ENCODE measurements at places on chromosomes 7 and 10.

DNA sequence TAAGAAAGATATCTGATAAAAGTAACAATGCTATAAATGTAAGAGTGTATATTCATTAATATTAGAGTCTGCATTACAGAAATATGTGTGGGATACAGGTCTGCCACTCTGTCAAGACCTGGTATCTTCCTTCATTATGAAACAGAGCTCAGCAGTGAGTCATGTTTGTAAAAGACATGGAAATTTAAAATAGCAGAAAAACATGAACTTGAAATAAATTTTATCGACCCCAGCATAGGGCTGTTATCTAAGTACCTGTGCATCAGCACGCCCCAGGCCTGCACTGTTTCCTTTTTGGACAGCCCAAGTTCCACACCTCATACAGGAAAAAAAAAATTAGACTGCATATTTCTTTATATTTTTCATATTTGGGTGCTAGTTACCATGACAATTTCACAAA lies 58.0 kb upstream of the ZPBP start:
- DNase-seq, result no peak

- no peak for DNase-seq
Observed at GRCh38 chr10:75165684-75166622, 44.6 kb upstream of the VDAC2 start.

- no peak for DNase-seq
Observed at GRCh38 chr7:74708569-74709275, 51.2 kb downstream of the GTF2I start.

GRCh38 chr7:157019718-157020451 lies 9.4 kb upstream of the MNX1 start:
- DNase-seq, result no peak

- no peak for DNase-seq
Observed at GRCh38 chr10:25176421-25176968, 1.7 kb downstream of the GPR158 start.

DNA sequence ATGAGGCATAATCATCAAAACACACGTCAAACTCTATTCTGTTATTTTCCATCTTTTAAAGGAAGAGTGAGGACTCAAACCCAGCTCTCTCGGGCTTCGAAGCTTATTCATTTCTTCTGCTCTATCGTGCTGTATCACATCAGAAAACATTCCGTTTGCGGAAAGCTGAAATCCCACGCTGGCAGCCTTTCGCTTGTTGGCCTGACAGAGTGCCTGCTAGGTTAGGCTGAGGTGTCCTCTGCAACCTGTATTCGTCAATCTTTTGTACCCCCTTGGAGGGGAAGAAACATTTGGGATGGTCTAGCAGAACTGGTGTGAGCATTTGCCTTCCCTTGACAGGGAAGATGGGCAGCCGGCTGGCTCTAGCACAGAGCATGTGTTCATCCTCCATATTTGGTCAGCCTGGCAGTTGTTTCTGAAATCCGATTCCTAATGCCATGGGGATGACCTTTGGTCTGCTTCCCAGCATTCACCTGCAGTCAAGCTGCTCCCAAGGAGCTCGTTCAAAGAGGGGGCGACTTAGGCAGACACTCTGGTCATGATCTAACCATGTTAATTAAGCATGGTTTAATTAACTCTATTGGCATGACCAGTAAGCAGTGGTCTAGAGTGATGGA lies 55.2 kb downstream of the TACC2 start:
- no peak for DNase-seq

GRCh38 chr7:121049897-121050296 lies 61.4 kb downstream of the CPED1 start:
- DNase-seq, result no peak

GRCh38 chr10:26269754-26270153 lies 53.2 kb downstream of the GAD2 start:
- DNase-seq, result no peak

GRCh38 chr10:6565588-6565987 lies 14.5 kb downstream of the PRKCQ start:
- no peak for DNase-seq

DNA sequence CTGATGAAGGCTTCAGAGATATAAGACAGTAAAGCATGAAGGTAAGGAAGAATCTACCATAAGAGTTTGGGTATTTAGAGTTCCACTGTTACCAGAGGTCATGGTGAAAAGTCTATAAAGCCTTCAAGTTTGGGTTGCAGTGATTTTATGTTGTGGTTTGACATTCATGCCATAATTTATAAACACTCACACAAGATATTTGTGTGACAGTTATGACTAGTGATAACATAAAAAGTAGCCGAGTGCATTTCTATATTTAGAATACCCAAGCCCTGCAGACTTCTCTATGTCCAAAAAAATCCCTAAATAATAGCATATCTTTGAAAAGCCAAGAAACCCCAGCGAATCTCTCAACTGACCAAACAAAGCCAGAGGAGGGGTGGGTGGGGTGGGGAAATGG lies 229.9 kb downstream of the CXCL12 start:
- DNase-seq, result no peak

- no peak for DNase-seq
Observed at GRCh38 chr10:102227050-102227449, 951 bp downstream of the ELOVL3 start.

DNA sequence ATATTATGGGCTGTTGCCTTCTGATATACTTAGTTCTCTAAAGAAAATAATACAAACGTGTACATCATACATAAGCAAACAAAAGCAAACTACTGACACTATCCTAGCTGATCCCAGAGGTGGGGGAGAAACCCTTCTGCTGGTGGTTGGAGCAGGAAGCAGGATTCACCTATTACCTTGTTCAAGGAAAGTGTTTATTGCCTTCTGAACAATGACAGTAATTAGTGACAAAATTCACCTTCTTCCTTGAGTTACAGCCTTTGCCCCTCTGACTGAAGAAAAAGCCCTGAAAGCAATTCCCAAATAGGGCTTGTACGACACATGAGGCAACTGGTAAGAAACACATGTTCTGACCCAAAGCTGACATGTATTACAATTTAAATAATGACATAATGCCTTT lies 118.8 kb upstream of the AKR1E2 start:
- DNase-seq, result no peak

GRCh38 chr7:144407266-144407931 lies 3.9 kb upstream of the NOBOX start:
- DNase-seq, result no peak

DNA sequence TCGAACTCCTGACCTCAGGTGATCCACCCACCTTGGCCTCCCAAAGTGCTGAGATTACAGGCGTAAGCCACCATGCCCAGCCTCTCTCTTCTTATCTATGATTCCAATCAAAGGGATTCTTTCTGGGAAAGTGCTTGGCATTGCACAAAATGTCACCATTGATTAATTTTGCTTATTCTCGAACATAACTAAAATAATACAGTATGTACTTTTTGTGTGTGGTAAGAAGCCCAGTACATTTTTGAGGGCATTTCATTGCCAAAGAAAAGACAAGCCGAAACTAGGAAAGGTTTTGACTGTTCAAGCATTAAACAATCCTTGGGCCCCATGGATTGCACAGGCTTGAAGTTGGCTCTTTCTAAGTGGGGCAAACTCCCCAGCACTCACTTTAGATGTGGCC lies 18.3 kb upstream of the CACUL1 start:
- no peak for DNase-seq

DNA sequence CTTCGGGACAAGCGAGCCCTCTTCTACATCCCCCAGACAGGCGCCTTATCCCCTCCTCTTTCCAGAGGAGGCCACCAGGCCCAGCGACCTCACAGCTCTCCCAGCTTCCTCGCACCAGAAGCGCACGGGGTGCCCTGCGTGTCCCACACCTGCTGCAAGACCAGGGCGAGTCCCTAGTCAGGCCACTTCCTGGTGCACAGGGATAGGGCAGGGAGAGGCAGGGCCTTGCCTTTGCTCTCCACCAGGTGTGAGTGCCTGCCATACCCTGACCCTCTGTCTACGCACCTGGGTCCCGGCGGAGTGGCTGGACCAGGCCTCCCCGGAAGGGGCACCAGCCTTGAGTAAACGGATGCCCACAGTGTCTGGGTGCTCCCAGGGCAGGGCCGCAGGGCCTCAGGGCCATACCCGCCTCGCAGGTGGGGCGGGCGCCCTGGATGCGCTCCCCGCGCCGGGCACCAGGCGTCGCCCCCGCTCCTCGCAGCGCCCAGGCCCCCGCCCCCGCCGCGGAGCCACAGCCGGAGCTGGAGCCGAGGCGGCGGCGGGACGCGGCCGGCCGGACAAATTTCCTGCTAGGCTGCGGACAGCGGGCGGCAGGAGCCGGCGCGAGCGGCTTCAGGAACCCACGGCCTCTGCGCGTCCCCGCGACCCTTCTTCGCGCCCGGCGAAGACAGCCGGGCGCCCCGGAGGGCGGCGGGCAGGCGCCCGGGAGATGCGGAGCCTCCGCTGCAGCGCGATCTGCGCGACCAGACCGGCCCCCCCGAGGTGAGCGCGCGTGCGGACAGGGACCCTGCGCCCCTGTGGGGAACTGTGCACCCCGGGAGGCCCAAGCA lies at the start of gene PTPRE:
PTPRE (plus strand) TSS at position 556 of the 830 bp plus-strand sequence. CDS start 133,779 bp downstream, outside the sequence.
- peak; percentile 88 for DNase-seq

GRCh38 chr10:79335470-79336235 lies 11.6 kb upstream of the PPIF start:
- no peak for DNase-seq

DNA sequence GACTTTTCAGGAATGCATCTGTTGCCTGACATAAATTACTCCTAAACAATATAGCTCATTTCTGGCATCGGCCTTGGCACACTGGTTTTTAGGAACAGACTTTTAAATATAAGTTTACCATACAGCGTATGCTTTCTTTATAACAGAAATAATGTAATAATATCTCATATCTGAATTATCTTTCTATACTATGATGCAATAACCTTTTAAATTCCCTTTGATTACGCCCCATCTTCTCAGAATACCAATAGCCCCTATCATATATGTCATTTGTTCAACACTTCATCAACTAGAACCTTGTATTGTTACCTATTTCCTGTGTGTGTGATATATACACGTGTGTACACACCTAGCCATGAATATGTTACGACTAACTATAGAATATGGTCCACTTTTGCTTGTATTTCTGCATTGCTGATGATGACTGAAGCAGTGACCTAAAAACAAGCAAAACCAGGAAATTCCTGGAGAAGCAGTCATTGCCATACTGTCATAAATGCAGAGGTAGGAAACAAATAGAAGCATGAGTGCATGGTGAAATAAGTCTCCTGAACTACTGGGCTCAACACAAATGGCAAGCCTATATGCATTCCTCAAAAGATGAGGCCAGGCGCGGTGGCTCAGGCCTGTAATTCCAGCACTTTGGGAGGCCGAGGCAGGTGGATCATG lies 618.4 kb upstream of the NRP1 start:
- no peak for DNase-seq

GRCh38 chr7:452226-452751 lies 67.4 kb downstream of the PDGFA start:
- peak; percentile 48 for DNase-seq

DNA sequence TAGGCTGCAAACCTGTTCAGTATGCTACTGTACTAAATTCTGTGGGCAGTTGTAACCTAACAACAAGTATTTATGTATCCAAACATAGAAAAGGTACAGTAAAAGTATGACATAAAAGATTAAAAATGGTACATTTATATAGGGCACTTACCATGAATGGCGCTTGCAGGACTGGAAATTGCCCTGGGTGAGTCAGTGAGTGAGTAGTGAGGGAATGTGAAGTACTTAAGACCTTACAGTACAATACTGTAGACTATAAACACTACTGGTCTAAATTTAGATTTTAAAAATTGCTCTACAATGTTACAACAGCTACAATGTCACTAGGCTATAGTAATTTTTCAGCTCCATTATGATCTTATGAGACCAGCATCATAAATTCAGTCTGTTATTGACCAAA lies 146.0 kb upstream of the GNAI1 start:
- DNase-seq, result no peak

GRCh38 chr10:113226399-113226798 lies 276.4 kb downstream of the TCF7L2 start:
- DNase-seq, result peak; percentile 50

Measured in Right ventricle myocardium superior (tissue), 1 donor.